Upper lobe of right lung (tissue), 1 donor: ENCODE measurements at places on chromosomes 3 and 15. TPM values are rescaled to one million over a fixed set of nuclear protein-coding genes. Genes with fewer than 3 reads are reported as not detected.

The HTR3E gene
- total RNA-seq, result not detected

DNA sequence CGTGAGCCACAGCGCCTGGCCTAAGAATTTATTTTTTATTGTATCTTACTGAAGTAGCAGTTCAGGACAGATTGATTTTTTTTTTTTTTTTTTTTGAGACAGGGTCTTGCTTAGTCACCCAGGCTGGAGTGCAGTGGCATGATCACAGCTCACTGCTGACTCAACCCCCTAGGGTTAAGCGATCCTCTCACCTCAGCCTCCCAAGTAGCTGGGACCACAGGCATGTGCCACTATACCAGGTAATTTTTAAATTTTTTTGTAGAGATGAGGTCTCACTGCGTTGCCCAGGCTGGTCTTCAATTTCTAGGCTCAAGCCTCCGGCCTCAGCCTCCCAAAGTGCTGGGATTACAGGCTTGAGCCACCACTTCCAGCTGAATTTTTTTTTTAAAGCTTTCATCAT, 99.8 kb upstream of the HERC1 start:
- no peaks in the 10 kb centered on the region for H3K36me3 ChIP-seq
- H3K4me1 ChIP-seq, result peaks cover 5% of the 10 kb centered on the region
- H3K27me3 ChIP-seq, result no peaks in the 10 kb centered on the region

The LDHAL6B gene
- total RNA-seq, result not detected

DNA sequence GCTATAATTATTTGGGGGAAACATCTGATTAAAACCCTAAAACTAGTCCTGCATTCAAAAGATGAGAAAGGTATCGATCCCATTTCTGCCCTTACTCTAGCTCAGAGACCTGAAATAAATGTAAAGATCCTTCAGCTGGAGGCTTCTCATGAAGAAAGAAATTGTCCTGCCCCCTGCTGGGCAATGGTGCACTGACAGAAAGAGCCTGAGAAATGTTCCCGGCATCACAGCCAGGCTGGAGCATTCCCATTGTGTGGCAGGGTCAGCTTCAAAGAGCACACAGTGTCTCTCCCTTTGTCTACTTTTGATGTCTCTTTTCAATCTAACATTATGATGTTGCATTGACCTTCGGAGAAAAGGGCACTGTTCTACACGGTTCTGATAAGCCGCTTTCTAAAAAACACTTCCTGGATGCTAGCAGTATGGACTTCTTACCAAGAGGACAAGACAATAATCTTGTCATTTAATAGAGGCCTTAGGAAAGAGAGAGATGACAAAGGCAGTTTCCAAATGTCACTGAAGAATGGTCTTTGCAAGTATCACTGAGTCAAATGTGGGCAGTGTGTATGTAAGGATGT, 287.5 kb downstream of the MAGI1 start:
- H3K27ac ChIP-seq, result no peak overlapping the region
- DNase-seq, result no peak
- H3K4me3 ChIP-seq, result no peak overlapping the region
- no peaks in the 10 kb centered on the region for H3K4me1 ChIP-seq

DNA sequence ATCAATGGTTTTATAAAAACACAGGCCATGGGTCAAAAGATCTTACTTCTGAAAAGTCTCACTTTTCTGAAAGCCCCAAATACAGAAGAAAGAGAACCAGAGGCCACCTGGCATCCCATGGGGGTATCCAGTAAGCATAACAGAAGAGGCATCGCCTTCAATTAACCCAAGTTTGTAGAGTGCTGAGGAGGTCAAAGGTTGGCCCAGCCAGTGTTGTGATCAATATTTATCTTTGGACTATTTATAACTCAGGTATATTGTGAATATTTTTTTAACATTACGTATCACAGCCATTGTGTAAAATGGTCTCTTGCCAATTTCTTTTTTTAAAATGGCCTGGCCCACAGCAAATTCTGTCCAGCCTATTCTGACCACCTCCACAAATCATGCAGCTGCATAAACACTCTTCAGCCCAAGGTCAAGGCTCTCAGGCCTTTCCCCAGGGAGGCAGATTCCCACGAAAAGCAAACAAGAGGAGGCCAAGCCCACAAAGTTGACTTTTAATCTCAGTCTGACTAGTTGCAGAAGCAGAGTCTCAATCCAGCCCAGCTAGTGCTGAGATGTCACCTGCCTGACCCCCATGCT, 26.2 kb upstream of the SPTBN5 start:
- H3K27me3 ChIP-seq, result no peaks in the 10 kb centered on the region
- H3K4me3 ChIP-seq, result no peak overlapping the region
- H3K4me1 ChIP-seq, result peaks cover 54% of the 10 kb centered on the region
- peak; percentile 10 for DNase-seq
